ENCODE measurements at places on chromosomes 13 and 19.

DNA sequence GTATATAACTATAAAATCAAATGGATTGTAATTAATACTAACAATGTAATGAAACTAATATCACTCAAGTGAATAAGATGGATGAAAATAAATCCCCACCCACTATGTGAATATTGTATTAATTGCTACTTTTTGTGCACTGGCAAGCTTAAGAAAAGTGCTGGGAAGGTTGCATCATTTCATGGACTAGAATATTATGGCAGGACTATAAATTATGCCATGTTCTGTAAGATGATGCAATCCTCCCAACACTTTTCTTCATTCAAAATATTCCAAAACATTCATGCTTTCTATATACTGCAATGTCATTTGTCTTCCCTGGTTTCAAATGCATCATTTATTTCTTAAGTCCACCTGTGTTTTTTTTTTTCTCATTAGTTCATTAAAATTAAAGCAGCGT, 457.6 kb upstream of the GPC6 start:
- no peak for DNase-seq

DNA sequence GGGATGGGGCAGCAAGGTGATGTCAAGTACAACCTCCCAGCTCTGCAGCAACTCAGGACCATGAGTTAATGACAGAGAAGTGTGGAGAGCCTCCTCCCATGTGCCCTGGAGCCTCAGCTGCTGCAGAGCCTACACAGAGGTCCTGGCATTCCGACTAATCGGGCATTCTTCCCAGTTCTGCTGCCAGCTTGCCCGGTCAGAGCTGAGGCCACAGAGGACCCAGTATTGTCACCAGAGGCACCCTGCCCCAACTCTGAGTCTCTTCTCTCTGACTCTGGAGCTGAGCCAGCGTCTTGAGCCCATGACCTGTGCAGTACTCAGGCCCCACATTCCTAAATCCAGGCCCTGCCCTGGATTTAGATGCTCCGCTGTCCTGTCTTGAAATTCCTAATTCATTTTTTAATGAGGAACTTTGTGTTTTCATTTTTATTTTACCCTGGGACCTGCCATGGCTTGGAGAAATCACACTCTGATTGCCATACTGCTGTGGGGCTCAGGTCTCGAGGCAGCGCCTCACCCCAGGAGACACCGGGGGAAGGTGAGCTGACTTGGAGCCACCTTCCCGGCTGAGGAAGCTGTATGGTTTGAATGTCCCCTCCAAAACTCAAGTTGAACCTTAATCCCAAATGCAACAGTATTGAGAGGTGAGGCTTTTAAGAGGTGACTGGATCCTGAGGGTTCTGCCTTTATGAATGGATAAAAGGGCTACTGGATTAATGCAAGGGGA, 144.9 kb upstream of the ZNF507 start:
- no peak for DNase-seq

GRCh38 chr13:51629491-51630287, 45.4 kb downstream of the WDFY2 start:
- DNase-seq: no peak

- DNase-seq: no peak
Measured at GRCh38 chr19:4556597-4557127, 2.8 kb downstream of the SEMA6B start.

DNA sequence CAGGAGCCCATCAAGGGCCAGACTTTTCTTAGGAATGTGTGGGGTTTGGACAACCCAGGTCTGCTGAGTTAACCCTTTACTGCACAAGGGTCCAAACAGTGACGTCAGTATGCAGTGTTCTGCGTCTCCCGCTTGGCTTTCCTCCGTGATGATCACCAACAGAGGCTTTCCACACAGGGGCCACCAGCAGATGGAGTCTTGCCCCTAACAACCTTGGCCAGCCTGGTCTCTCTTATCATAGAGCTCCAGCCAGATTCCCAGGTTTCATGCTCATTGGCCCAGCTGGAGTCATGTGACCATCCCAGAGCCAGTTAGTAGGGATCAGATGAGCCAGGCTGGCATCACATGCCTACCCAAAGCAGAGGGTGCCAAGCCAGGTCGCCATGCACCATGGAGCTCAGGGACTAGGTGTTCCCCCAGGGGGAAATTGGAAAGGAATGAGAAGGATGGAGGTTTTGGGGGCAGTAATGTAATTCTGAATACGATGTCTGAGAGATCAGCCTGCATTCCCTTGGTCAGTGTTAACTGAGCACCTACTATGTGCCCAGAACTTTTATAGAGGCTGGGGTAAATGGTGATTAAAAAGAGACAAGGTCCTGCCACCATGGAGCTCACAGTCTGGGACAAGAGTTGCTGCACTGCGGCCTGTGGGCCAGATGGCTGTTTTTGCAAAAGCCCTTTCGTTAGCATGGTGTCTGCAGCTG, 61.2 kb downstream of the MYH14 start:
- DNase-seq: no peak

- DNase-seq: no peak
Measured at GRCh38 chr13:93227280-93227877, 772 bp downstream of the GPC6 start.

GRCh38 chr19:10568062-10568825, 535 bp downstream of the CDKN2D start:
- no peak for DNase-seq

DNA sequence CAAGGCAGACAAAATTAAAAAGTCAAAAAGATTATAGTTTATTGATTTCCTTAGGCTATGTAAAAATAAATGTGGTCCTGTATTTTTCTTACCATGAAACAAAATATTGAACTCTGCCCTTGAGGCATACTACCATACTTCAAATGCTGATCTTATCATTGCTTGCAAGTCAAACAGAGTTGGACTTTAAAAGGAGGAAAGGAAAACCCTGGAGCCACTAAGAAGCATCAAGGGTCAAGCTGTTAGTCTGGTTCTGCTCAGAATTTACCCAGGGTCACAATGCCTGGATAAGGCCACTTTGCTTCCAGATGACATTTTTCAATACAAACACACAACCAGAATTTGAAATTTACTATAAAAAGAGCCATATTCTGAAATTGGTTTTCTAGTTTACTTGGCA, 2.2 kb upstream of the FREM2 start:
- DNase-seq: no peak

GRCh38 chr13:36841391-36841790, 22.4 kb downstream of the RFXAP start:
- no peak for DNase-seq

- no peak for DNase-seq
Measured at GRCh38 chr19:50713556-50714236, 5.9 kb downstream of the SHANK1 start.

DNA sequence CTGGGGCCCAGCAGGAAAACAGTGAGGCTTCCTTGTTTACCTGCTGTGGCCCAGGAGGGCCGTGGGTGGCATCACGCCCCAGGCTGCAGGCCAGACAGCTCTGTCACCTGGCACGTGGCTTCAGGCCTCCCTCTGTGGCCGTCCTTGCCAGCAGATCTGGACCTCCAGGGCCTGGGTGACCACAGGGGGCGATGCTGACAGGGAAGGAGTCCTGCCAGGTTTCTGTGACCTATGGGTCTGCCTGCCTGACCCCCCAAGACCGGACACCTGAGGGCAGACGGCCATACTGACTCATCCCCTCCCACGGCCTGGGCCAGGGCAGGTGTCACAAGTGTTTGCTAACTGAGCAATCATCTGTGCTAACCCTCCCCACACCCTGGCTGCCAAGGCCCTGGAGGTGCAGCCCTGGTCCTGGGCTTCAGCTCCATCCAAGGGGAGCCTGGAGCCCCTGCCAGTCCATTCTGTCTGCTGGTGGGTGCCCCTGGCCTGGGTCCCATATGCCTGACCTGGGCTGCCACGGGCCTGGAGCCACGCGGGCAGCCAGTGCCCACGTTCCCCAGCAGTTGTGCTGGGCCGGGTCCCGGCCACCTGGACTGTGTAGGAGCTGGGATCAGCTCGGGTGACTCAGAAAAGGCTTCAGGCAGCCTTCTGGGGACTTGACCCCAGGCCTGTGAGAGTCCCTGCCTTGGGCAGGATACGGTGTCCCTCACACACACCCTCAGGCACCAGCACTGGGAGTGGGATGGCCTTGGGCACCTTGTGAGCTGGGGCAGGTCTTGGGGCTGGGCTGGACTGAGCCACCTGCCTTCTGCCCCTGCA, 3.7 kb downstream of the CDC34 start:
- DNase-seq: no peak

DNA sequence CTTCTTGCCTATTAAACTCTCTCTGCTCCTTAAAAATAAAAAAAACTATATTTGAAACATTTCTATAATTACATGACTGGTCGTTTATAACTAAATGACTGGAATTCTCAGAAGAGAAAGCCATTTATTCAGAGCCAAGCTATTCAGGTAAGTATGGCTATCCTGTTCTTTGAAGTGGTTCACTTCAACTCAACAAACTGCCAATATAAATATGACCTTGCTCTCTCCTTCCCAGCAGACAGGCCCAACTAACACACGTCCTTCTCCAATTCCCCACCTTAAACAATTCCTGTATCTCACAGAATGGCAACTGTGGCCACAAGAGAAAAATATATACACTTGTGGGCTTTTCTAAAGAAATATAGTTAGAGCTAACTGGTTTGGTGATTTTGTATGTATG, 153.9 kb downstream of the MIPEP start:
- DNase-seq: no peak

DNA sequence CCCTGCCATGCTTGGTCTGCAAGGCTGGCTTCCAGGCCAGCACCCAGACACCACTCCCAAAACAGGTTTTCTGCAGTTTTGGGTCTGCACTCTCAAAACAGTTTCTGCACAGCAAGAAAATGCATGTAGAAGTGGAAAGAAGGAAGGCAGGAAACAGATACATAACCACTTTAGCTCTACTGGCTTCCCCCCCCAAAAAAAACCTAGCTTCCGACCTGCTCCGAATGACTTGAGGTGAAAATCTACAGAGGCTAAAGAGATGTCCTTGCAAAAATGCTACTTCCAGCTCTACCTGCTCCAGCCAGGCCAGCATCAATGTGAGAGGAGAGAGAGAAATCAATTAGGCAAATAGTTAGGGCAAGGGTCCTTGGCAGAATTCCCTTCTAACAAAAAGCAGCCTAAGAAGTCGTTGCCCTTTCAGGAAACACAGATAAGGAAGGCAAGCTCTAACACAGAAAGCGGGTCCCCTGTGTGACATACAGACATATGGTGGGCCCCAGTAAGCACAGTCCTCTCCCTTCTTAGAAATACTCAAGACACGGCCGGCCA, 3.4 kb downstream of the C19orf12 start:
- DNase-seq: no peak

GRCh38 chr19:47540748-47541147, 25.9 kb upstream of the NAPA start:
- DNase-seq: no peak

- no peak for DNase-seq
Measured at GRCh38 chr19:46975011-46975924, 44.4 kb upstream of the NPAS1 start.

- no peak for DNase-seq
Measured at GRCh38 chr19:18298601-18299000, 17.2 kb upstream of the JUND start.

Data from stimulated activated CD8-positive, alpha-beta memory T cell treated with anti-CD3 and anti-CD28 coated beads, Interleukin-4, amount 100 ng/mL, for 1 hour (primary cell).